Gastrocnemius medialis (tissue), 4 donors: ENCODE measurements at places on chromosomes 4 and X. TPM values are rescaled to one million over a fixed set of nuclear protein-coding genes. Genes with fewer than 3 reads are reported as not detected.

DNA sequence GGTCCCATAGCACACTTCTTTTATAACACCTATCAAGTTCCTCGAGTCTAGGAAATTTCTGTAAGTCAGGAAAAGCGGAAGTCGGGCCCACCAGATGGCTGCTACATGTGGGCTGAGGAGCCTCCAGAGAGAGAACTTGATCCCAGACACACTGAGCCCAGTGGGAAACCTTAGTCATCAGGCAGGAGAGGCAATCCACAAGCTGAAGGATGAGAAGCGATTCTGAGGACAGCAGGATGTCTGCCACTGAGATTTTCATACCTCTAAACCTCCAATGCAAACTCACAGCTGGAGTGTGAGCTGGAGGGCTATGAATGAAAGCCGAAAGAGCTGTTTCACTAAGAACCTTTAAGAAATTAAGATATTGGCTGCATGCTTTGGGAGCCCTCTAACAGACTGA, 52.6 kb upstream of the PDHA1 start:
- H3K36me3 ChIP-seq: no peaks in the 10 kb centered on the region
- H3K27ac ChIP-seq: no peak overlapping the region
- H3K4me3 ChIP-seq: no peak overlapping the region
- no peak for DNase-seq

- H3K27me3 ChIP-seq: no peaks in the 10 kb centered on the region
- H3K27ac ChIP-seq: peak overlapping the region; percentile 81
- H3K4me1 ChIP-seq: peaks cover 4% of the 10 kb centered on the region
- no peak for DNase-seq
Measured at GRCh38 chrX:11349020-11349419, 55.8 kb downstream of the AMELX start.

GRCh38 chr4:52545099-52546069, 113.7 kb downstream of the USP46 start:
- DNase-seq: peak; percentile 31
- no peaks in the 10 kb centered on the region for H3K4me1 ChIP-seq
- no peaks in the 10 kb centered on the region for H3K27me3 ChIP-seq
- H3K36me3 ChIP-seq: no peaks in the 10 kb centered on the region

GRCh38 chrX:39769748-39770147, 328.0 kb downstream of the BCOR start:
- H3K4me3 ChIP-seq: no peak overlapping the region
- H3K36me3 ChIP-seq: no peaks in the 10 kb centered on the region
- no peak overlapping the region for H3K27ac ChIP-seq
- peaks cover 14% of the 10 kb centered on the region for H3K4me1 ChIP-seq
- DNase-seq: no peak

GRCh38 chr4:102843938-102844337, 16.6 kb upstream of the UBE2D3 start:
- H3K27ac ChIP-seq: no peak overlapping the region
- DNase-seq: no peak
- no peaks in the 10 kb centered on the region for H3K27me3 ChIP-seq
- no peaks in the 10 kb centered on the region for H3K4me1 ChIP-seq

GRCh38 chr4:38678078-38678477, 14.1 kb downstream of the KLF3 start:
- H3K27me3 ChIP-seq: no peaks in the 10 kb centered on the region
- H3K4me3 ChIP-seq: no peak overlapping the region
- H3K36me3 ChIP-seq: no peaks in the 10 kb centered on the region
- H3K4me1 ChIP-seq: peaks cover 82% of the 10 kb centered on the region
- H3K27ac ChIP-seq: peak overlapping the region; percentile 45

DNA sequence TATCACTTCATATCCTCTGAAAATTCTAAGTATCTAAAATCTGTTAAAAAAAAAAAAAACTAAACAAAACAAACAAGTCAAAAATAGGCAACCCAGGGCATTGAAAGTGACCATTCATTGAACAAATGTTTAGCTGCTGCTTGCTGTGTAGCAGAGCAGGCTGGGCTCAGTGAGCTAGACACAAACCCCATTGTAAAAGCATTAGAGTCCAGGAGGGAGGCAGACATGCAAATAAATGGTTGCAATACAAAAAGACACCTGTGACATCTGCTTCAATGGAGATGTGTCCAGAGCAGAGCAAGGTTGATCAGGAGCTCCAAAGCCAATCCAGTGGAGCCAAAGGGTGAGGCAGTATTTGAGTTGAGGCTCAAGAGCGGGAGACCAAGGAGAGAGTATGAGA, 267.3 kb upstream of the GATB start:
- DNase-seq: no peak
- H3K4me3 ChIP-seq: no peak overlapping the region
- no peaks in the 10 kb centered on the region for H3K4me1 ChIP-seq

DNA sequence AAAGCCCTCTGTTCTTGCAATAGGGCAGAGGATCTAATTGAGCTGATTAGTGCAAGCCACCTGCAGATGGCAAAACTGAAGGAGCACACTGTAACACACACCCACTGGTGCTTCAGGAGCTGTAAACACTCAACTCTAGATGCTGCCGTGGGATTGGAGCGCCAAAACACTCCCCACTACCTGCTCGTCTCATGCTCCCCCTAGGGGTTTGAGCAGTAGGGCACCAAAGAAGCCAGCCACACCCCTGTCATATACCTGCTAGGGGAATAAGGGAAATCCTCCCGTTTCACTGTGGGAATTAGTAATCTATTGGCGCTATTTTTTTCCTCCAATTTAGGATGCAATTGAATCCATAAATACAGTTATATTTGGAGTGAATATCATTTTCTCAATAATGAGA, 360.2 kb downstream of the GLUD2 start:
- H3K27ac ChIP-seq: no peak overlapping the region
- no peaks in the 10 kb centered on the region for H3K36me3 ChIP-seq
- no peak overlapping the region for H3K4me3 ChIP-seq
- no peak for DNase-seq
- no peaks in the 10 kb centered on the region for H3K4me1 ChIP-seq

- H3K4me3 ChIP-seq: no peak overlapping the region
- H3K4me1 ChIP-seq: no peaks in the 10 kb centered on the region
- no peak for DNase-seq
Measured at GRCh38 chrX:87338510-87338909, 179.1 kb upstream of the KLHL4 start.

DNA sequence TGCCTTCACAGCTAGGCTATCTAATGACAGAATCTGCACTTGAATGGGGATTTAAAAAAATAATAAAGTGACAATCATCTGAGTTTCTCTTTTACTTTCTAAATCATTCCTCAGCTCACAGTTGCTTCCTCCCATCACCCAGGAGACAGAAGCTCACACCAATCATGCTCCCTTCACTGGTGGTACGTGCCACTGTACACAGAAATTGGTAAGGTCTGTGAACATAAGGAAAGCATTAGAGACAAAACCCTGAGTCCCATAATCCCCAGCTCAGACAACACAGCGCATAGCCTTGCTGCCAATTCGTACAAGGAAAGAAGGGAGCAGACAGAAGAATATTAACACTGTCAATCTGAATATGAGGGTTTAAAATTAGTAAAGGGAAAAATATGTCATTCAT, 133.1 kb downstream of the IDS start:
- no peaks in the 10 kb centered on the region for H3K27me3 ChIP-seq
- DNase-seq: no peak
- no peaks in the 10 kb centered on the region for H3K4me1 ChIP-seq
- H3K36me3 ChIP-seq: no peaks in the 10 kb centered on the region
- no peak overlapping the region for H3K4me3 ChIP-seq
- no peak overlapping the region for H3K27ac ChIP-seq

DNA sequence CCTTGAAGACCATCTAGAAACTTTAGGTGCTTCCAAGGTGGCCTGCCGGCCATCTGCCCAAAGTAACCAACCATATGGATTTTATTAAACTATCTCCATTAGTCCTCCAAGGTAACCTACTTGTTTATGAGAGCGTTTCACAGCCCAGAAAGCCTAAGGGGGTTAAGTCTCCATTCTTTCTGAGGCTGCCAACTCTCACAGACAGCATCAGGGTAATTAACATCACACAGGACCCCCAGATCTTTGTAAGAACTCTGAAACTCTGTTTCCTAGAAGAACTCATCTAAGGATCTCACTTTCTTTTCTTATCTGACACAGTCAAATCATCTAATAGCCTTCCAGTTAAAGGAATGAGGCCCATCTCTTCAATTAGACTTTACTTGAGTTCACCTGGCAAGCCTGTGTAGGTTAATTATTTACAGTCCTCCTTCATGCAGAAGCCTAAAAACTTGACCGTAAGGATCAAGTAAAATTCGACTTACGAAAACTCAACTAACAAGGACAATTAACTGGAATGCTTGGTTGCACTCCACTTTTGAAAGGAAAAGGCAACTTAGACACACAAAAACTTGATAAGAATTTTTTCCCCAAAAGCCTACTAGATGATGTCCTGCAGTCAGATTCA, 252.5 kb downstream of the GRIA3 start:
- no peaks in the 10 kb centered on the region for H3K27me3 ChIP-seq
- no peaks in the 10 kb centered on the region for H3K4me1 ChIP-seq
- H3K27ac ChIP-seq: no peak overlapping the region
- no peaks in the 10 kb centered on the region for H3K36me3 ChIP-seq

DNA sequence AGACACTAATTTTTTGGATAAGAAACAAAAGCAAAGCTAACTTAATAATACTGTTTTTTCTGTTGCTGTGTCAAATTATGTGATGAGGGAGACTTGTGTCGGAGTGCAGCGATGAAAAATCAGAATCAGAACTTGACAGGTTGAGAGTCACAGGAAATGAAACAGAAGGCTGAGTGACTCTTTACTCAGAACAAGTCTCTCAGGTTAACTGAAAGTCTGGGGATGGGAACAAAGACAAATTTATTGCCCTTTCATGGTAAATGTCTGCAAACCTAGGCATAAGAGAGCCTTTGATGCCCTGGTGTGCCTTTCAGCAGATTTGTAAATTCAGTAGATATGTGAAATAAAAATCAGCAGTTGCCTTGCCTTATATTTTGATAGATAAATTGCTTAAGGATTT, 96.0 kb downstream of the ADGRL3 start:
- no peaks in the 10 kb centered on the region for H3K36me3 ChIP-seq
- DNase-seq: no peak
- no peaks in the 10 kb centered on the region for H3K27me3 ChIP-seq
- H3K4me1 ChIP-seq: no peaks in the 10 kb centered on the region

PAGE2B gene
- total RNA-seq: not detected

CXXC4 gene
- total RNA-seq: not detected

COX18 gene
- total RNA-seq: 7.4 TPM
